ENCODE measurements at places on chromosomes 1 and 21.

DNA sequence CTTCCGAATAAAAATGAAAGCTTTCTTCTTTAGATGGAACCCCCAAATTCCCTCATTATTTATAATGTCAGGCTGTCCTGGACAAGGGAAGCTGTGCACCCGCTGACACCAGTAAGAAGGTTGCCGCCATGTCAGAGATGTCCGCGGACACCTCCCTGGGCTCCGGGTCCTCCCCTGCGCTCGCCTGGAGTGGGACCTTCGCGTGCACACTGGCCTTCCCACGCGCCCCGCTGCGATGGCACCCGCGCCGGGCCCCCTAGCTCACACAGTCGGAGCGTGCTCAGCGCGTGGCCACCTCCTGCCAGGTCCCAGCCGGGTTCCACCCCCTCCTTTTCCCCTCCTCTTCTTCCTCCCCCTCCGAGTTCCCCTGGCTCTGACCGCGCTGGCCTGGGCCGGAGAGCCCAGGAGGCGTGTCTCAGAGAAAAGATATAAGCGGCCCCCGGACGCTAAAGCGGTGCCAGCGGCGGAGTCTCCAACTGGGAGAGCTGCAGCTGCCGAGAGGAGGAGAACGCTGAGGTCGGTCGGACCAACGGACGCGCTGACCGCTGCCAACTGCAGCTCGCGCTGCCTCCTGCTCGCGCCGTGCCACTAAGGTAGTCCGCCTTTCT lies at the start of gene G0S2:
TSS of gene G0S2 (plus strand) at position 456 of the 608 bp plus-strand sequence. CDS start 273 bp downstream, outside the sequence.
- peak; percentile 34 for DNase-seq

GRCh38 chr1:55604179-55604578 lies 389.0 kb upstream of the USP24 start:
- no peak for DNase-seq

DNA sequence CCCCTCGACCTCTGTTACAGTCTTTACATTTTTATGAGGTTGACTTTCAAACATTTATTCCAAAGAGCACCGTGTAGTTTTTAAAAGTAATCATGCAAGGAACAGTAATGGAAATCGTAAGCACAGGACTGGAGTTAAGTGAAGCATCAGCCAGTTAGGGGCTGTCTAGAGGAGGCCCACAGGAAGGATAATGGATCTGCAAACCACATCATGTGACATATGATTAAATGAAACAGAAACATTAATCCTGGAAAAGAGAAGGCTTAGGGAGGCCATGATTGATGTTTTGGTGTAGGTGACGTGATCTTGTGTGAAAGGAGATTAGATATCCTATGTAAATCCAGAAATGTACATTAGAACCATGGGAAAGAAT lies 25.0 kb downstream of the RGS7 start:
- DNase-seq, result no peak

- no peak for DNase-seq
Measured at GRCh38 chr1:54940042-54940441, 40.4 kb upstream of the TMEM61 start.

GRCh38 chr1:83515578-83516154 lies 483.3 kb downstream of the TTLL7 start:
- DNase-seq, result no peak

- no peak for DNase-seq
Measured at GRCh38 chr1:237910834-237911233, 20.1 kb upstream of the ZP4 start.

GRCh38 chr1:201625851-201626251 lies 86.9 kb downstream of the NAV1 start:
- no peak for DNase-seq

DNA sequence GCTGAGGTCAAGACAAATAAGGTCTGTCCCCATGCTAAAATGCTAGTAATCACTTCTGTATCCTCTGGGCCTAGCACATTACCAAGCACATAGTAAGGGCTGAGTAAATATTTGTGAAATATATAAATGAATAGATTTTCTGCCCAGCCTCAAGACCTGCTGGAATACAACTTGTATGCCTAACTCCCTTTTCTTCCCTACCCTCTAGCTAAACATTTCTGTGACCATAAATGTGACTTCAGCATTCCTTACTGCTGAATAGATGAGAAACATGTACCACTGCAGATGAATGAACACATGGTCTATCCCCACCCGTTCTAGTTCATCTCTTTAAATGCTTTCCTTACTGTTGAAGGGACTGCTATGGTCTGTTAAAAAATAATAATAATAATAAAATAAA lies 209.0 kb upstream of the HOOK1 start:
- DNase-seq, result no peak

GRCh38 chr1:177181631-177182291 lies 11.0 kb downstream of the BRINP2 start:
- peak; percentile 35 for DNase-seq

DNA sequence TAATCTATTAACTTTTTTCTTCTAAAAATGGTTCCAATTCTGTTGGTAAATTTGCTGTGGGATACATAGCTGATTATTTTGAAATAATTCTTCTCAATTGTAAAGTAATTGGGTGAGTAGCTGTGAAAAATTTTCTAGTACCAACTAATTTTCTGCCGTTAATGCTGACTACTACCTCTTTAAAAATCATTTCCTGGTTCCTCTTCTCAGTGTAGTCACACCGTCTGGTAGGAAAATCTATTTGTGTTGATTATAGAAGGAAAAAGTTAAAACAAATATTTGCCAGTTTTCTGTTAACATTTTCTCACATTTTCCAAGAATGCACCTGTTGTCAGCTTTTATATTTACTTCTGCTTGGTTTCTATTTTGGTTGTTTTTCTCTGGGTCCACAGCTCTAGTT lies 82.0 kb downstream of the MAP3K21 start:
- DNase-seq, result no peak

DNA sequence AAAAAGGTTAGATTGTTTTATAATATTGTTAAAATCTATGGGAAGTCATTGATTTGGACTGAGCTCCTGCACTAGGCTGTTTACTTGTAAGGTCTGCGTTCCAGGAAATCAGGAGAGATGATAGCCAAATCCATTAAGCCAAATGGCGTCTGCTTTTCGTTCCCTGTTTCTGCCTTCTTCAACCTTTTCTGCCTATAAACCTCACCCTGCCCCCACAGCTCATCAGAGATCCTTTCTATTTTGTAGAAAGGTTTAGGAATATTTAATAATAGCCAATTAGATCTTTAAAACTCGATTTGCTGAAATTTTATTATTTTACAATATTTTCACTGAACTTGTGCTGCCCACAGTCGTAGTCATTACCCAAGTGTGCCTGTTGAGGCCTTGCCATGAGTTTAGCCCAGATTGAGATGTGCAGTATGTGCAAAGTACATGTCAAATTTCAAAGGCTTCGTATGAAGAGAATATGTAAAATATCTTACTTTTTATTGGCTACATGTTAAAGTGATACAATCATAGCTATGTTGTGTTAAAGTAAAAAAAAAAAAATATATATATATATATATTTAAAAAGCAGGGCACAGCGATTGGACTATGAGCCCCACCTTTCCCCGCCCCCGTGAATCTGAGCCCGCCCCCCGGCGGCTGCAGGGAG lies 444 bp upstream of the IARS2 start:
- no peak for DNase-seq

DNA sequence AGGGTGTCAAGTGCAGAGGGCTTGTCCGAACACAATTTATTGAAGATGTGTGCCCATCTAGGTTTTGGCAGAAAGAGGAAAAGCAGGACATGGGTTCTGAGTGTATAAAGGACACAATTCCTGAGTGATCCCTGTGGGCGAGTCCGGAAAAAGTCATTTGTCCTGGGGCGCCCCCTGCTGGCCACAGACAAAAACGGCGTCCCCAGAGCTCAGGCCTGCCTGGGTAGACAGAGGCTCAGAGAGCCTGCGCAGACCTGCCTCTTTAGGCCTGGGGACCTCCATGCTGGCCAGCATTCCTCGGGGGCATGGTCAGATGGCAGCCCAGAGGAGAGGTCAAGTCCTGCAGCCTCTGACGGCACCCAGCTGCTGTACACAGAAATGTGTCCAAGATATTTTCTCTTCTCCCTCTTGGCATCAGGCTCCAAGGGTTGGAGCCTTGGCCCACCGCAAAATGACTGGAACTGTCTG lies 65.5 kb upstream of the LRP8 start:
- DNase-seq, result peak; percentile 46

- DNase-seq, result no peak
Measured at GRCh38 chr1:168387781-168388760, 107.4 kb downstream of the TBX19 start.

- no peak for DNase-seq
Measured at GRCh38 chr1:170168265-170168664, 22.5 kb downstream of the NTMT2 start.

- no peak for DNase-seq
Measured at GRCh38 chr21:45420061-45421041, 15.4 kb downstream of the COL18A1 start.

DNA sequence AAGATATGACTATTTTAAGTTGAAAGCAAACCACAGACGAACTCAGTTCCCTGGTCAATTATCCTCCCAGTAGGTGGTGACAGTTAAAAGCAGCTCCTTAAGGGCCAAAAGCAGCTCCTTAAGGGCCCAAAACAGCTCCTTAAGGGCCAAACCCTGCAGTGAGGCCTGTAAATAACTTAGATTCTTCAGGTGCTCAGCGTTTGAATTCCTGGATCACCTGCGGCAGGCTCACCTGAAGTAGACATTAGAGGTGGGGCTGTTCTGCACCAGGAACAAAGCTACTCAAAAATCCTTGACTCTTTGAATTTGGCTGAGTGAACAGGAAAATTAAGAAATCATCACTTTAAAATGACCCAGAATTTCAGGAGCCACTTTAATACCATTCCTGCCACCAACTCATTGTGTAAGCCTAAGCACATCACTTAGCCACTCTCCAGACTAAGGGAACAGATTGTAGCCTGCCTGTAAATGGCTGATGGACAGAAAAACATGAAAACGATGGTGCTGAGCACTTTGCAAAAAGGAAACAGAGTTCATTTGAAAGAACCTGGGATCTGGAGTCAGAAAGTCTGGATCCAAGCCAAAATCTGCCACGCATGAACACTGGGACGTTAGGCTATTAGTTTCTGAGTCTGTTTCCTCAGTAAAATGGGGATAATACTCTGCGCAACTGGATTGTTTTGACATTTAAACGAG lies 126.9 kb downstream of the LRIG2 start:
- no peak for DNase-seq

DNA sequence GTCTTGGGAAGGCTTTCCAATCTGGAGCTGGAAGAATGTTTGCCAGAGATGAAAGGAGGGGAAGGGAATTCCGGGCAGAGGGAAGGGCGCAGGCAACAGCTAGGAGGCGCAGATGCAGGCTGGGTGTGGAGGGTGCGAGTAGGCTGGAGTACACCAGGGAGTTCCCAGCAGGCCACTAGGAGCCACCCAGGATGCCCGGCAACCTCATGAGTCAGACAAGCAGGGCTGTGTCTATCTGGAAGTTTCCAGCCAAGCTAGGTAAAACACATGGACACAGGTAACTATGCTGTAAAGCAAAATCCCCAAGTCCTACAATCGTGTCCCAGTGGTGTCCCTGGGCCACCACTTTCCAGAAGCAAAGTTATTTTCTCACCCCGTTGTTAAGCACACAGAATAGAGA lies 990 bp upstream of the NBL1 start:
- no peak for DNase-seq

GRCh38 chr1:151058692-151059091 lies 730 bp downstream of the CDC42SE1 start:
- DNase-seq, result no peak

DNA sequence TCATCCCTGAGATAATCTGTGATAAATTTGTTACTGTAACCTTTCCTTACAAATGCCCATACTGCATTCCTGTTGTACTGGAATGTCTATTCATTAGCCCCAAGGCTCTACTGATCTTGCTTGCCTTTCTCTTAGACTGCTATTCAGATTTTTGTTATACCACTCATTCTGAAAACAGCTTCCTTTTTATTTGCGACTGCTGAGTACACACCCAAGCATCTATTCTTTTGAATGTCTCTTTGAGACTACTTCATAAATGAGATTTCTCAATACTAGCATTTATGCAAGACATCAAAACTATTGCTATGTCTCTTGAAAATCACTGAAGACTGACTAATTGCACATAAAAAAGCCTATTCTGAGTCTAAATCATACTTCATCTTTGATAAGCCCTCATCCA lies 38.6 kb downstream of the DENND1B start:
- DNase-seq, result no peak

DNA sequence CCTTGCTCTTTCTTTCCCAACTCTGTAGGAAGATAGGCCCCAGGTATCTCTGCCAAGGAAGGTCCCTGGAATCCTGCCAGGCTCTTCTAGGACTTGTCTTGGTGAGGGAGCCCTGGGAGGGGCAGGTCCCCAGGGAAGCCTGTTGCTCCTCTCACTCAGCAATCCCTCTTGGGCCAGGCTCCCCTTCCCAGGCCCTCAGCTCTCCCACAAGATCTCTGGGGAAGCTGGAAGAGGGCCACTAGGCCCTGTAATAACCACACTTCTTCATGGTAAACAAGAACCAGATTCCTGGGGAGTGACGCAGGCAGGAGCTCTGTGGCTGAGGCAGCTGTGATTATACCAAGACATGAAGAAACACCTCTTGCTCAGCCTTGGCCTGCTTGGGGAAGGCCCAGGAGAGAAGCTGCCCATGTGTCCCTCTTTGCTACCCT lies 9.9 kb upstream of the MAPKAPK2 start:
- DNase-seq, result no peak

DNA sequence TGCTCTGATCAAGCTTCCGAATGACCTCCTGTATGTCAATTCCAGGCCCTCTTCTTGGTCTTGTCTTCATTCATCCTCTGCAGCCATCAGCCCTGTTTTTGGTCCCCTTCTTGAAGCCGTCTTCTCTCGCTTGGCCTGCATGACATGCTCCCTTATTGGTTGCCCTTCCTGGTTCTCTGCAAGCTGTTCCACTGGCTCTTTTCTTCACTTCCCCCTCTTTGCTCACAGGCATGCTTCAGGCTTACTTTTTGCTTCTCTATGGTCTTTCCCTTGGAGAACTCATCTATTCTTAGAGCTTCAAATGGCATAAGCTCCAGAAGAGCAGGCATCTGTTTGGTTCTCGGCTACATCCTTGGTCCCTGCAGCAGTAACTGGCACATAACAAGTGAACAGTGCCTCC lies 38.8 kb downstream of the PDPN start:
- no peak for DNase-seq

DNA sequence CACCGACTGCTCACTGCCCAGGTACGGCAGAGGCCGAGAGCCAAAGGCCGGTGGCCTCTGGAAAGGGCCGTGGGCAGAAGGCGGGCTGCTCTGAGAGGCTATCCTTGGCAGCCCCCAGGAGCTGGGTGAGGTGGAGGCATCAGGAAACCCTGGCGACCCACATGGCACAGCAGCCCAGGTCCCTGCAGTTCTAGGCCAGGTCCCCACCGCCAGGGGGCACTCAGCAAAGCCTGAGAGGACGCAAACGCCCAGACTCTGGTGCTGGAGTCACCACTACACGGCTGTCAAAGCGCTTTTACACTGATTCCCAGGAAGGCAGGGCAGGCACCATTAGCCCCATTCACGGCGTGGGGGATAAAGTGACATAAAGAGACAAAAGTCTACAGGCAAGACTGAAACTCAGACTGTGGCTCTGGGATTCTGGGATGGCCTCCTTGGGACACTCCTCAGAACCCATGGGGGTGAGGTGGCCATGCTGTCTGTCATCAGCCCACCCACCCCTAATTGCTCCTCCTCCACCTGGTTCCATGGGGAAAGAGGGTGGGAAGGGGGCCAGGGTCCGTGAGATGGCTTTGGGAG lies 4.9 kb downstream of the PLEKHG5 start:
- peak; percentile 88 for DNase-seq

GRCh38 chr1:213641312-213641711 lies 346.5 kb upstream of the PROX1 start:
- no peak for DNase-seq
